ENCODE measurements at places on chromosomes 2 and 18. TPM values are rescaled to one million over a fixed set of nuclear protein-coding genes. Genes with fewer than 3 reads are reported as not detected.

Gene DSG1
- total RNA-seq, result not detected

DNA sequence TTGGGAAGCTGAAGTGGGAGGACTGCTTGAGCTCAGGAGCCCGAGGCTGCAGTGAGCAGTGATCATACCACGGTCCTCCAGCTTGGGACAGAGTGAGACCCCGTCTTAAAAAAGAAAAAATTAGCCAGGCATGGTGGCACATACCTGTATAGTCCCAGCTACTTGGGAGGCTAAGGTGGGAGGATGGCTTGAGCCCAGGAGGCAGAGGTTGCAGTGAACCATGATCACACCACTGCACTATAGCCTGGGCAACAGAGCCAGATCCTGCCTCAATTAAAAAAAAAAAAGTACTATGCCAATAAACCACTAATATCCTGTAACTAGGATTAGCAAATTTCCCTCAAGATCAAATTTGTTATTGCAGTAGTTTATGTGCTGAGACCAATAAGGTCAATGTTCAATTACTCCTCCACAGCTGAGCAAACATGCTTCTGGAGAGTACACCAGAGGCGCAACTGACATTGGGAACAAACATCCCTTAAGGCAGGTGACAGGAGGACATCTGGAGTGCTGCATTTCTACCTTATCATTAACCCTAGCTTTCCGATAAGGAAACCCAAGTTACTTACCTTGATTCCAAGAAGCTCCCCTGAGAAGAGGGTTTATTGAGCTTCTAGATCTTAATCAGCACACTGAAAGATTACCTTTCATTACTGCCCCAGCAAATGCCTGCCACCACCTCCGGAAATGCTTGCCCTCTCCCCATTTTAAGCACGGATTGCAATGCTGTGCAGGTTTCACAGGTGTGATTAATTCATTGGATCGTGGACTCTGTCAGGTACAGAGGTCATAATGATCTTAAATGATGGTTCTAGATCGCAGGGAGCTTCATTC is 26.2 kb downstream of the MGAT4A start:
- H3K4me3 ChIP-seq, result no peak overlapping the region
- no peak for DNase-seq
- H3K27me3 ChIP-seq, result no peaks in the 10 kb centered on the region
- peaks cover 27% of the 10 kb centered on the region for H3K4me1 ChIP-seq
- no peaks in the 10 kb centered on the region for H3K36me3 ChIP-seq
- H3K27ac ChIP-seq, result no peak overlapping the region

- no peaks in the 10 kb centered on the region for H3K27me3 ChIP-seq
- no peak overlapping the region for H3K4me3 ChIP-seq
- H3K36me3 ChIP-seq, result no peaks in the 10 kb centered on the region
- peaks cover 28% of the 10 kb centered on the region for H3K4me1 ChIP-seq
- DNase-seq, result no peak
- no peak overlapping the region for H3K27ac ChIP-seq
Measured at GRCh38 chr2:25957743-25958142, 24.6 kb downstream of the KIF3C start.

DNA sequence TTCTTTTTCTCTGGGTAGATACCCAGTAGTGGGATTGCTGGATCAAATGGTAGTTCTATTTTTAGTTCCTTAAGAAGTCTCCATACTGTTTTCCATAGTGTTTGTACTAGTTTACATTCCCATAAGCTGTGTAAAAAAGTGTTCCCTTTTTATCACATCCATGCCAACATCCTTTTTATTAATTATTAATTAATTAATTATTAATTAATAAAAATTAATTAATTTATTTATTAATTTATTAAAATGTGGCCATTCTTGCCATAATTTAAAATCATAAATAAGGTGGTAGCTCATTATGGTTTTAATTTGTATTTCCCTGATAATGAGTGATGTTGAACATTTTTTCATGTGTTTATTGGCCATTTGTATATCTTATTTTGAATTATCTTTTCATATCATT is 234.3 kb upstream of the FBXO11 start:
- no peaks in the 10 kb centered on the region for H3K27me3 ChIP-seq
- peaks cover 10% of the 10 kb centered on the region for H3K4me1 ChIP-seq
- H3K4me3 ChIP-seq, result no peak overlapping the region
- H3K36me3 ChIP-seq, result no peaks in the 10 kb centered on the region

DNA sequence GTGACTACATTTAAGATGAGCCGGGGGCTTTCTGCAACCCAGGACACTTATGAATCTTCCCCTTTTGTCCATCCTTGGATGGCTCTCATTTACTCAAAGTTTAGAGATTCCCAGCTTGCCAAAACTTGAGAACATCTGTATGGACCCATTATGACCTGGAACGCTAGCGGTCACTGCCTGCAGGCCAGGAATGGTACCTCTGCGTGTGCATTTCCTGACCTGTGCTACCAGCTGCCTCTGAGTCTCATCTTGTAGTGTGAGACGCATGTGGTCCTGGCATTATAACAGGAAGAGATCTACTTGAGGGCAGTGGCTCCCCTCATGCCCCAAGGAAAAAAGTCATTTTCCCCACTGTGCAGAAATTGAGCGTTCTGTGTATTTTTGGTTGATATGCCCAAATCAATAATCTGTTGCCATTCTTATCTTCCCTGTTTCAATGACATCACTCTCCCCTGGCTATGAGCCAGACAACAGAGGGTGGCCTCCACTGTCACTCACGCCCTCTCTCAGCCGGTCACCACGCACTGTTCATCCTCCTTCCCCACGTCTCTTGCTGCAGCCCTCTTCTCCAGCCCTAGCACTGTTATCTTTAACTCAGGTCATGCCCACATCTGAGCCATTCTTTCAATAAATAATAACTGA is 28.5 kb upstream of the NPAS2 start:
- DNase-seq, result no peak
- H3K4me1 ChIP-seq, result no peaks in the 10 kb centered on the region
- no peak overlapping the region for H3K27ac ChIP-seq
- no peaks in the 10 kb centered on the region for H3K36me3 ChIP-seq
- no peaks in the 10 kb centered on the region for H3K27me3 ChIP-seq

Gene CGREF1
- total RNA-seq, result 2.8 TPM

- no peak overlapping the region for H3K27ac ChIP-seq
- no peaks in the 10 kb centered on the region for H3K27me3 ChIP-seq
- H3K36me3 ChIP-seq, result peaks cover under 1% of the 10 kb centered on the region
- H3K4me1 ChIP-seq, result no peaks in the 10 kb centered on the region
- H3K4me3 ChIP-seq, result no peak overlapping the region
Measured at GRCh38 chr2:23637011-23637778, 252.2 kb downstream of the KLHL29 start.

Data from left lung (tissue), 14 donors.